ENCODE measurements at places on chromosomes 12 and 14.
A peak's percentile ranks its signal among the peaks of the same experiment; 100 is the strongest.

- DNase-seq, result no peak
Measured at GRCh38 chr12:18919871-18920511, 182.1 kb downstream of the CAPZA3 start.

- no peak for DNase-seq
Measured at GRCh38 chr12:8589679-8590078, 23.0 kb downstream of the AICDA start.

DNA sequence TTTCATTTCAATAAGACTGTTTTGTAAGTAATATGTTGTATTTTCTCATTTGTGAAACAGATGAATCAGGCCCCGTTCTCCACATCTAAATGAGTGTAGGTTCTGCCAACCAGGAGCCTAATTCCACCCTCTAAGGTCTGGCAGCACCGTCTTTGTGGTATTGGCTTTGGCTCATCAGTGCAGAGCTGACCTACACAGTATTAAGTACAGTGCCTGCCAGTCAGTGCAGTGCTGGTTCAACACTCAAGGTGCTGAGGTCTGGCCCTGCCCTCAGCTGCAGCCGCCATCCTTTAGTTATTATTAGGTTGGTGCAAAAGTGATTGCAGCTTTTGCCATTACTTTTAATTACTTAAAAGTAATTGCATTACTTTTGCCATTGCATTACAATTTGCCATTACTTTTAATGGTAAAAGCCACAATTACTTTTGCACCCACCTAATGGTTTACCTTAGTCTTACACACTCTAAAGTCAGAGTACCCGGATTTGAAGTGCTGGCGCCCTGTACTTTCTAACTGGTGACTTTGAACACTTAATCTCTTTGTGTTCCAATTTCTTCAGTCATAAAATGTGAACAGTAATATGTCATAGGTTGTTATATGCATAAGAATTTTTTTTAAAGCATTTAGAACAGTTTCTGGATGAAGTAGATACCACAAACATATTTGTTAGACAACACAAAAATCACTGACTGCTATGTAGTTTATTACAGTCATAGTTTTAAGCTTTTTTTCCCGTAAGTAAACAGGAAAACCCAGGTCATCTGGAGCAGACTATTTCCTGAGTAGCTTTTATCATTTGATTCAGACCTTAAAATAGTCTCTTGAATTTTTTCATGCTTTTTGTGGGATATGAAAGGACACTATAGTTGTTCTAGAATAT lies 99.5 kb downstream of the SYNE2 start:
- no peak for DNase-seq

DNA sequence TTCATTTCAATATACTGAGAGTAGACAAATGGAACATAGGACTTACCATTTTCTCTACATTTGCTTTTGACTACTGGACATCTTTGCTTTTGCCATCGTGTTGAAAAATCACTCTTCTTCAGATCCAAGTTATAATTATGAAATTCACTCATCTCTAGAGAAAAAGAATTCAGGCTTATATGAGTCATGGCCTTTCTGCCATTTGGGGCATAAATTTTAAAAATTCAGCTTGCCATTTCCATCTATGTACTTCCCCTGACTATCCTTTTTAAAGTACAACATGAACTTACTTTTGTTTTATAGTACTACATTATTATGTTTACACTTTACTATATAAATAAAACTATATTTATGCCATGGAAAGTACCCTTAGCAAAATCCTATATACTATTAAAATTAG lies 3.0 kb downstream of the KLRK1 start:
- no peak for DNase-seq

GRCh38 chr12:80419644-80420043 lies 24.4 kb upstream of the PTPRQ start:
- DNase-seq, result no peak

DNA sequence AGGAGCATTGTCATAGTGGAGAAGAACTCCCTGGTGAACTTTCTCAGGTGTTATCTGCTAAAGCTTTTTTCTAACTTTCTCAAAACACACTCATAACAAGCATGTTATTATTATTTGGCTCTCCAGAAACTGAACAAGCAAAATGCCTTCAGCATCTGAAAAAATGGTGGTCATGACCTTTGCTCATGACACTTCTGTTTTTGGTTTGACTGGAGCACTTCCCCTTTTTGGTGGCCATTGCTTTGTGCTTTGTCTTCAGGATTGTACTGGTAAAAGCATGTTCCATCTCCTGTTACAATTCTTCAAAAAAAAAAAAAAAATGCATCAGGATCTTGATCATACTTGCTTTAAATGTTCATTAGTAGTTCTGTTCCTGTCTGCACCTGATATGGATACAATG lies 1241.6 kb upstream of the USP15 start:
- DNase-seq, result no peak

DNA sequence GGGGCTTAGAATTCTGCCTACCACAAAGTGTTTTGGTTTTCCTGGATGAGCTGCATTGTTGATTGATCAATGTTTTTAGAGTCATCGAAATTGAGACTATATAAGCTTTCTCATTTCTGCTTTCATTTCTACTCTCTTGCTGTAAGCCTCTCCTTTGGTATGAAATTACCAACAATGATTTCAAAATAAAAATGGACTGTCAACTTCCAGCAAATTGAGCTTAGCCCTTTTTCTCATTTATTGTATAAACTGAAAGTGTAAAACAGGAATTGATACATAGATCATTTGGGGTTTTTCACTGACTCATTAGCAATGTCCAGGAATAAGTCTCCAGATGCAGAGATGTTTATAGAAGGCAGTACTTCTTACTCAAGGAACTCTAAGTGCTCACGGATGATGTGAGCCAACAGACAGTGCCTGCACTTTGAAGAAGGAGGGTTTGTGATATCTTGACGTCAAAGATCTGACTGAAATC lies 20.0 kb upstream of the PCNX1 start:
- no peak for DNase-seq

GRCh38 chr12:95622879-95623278 lies 71.6 kb upstream of the USP44 start:
- no peak for DNase-seq

DNA sequence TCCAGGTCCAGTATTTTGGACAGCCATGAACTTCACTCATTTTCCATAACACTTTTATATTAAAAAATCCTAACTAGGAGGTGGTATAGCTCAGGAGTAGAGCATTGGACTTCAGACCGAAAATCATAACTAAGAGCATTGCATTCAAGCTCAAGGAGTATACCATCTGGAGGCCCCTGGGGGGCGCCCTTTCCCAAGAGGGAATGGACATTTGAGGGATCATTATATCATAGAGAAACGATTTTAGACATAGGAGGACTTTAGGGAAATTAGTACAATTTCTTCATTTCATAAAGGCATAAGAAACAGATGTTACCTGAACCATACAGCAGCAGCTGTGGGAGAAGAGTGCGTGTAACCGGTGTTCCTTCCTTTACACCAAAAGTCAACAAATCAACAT lies 5.2 kb upstream of the ATG14 start:
- DNase-seq, result no peak

DNA sequence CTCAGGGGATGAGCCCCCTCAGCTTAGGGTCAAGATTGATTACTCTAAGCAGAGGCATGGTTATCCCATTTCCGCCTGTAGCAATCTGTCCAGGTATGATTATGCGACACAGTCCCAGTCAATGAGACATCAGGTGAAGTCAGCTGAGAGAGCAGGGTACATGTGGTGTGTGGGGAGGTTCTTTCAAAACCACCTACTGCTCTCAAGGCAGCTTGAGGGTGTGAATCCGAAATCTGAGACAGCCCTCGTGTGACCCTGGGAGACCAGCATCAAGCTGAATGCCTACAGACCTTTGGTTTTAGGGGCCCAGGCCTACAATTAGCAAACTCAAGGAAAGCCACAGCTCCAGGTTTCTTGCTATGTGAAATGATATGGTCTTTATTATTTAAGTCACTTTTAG lies 275.7 kb downstream of the ITPR2 start:
- DNase-seq, result no peak

GRCh38 chr12:58026426-58026825 lies 85.1 kb downstream of the ATP23 start:
- no peak for DNase-seq

DNA sequence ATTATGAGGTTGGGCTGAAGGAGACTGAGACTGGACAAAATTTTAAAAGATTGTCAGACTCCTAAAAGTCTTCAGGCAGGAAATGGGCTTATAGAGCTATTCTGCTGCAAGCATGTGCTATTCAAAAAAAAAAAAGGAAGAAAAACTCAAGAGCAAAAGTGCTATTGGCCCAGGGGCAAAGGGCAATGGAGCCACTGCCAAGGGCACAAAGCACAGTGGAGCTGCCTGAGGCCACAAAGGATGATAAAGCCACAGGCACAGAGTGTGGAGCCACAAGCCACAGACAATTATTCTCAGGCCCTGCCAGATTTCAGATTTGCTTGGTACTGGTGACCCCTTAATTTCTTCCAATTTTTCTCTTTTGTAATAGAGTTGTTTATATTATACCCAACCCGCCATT lies 29.6 kb upstream of the GRIN2B start:
- DNase-seq, result no peak

DNA sequence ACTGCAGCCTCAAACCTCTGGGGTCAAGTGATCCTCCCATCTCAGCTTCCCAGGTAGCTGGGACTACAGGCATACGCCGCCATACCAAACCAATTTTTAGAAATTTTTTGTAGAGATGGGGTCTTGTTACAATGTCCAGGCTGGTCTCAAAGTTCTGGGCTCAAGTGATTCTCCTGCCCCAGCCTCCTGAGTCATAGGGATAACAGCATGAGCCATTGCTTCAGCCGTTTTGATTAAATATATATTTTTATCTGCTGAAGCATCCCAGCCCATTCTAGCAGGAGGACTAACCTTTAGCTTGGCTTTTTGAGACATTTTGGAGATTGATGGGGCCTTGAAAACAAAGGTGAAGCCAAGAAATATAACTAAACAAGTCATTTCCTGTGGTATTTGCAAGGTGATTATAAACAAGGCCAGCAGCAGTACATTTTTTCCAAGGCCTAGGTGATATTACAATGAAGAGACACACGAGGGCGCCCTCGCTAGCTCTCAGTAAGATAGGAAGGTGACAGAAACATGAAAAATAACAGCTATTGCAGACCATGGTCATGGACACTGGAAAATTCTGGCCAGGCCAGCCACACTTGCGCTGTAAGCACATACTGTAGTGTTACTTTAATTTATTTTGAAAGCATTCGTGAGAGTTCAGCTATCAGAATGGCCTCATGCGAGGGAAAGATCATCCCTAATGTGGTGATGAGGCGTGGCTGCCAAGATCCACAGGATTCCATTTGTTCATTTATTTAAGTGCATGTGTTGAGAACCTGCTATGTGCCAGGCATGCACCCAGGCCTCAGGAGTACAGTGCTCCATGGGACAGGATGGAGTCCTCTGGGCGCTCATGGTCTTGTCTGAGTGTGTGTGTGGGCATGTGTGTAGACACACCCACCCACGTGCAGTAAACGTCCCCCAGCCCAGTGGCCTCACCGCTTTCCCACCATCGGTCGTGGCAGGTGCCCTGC lies 63.5 kb downstream of the DGLUCY start:
- DNase-seq, result peak; percentile 64

DNA sequence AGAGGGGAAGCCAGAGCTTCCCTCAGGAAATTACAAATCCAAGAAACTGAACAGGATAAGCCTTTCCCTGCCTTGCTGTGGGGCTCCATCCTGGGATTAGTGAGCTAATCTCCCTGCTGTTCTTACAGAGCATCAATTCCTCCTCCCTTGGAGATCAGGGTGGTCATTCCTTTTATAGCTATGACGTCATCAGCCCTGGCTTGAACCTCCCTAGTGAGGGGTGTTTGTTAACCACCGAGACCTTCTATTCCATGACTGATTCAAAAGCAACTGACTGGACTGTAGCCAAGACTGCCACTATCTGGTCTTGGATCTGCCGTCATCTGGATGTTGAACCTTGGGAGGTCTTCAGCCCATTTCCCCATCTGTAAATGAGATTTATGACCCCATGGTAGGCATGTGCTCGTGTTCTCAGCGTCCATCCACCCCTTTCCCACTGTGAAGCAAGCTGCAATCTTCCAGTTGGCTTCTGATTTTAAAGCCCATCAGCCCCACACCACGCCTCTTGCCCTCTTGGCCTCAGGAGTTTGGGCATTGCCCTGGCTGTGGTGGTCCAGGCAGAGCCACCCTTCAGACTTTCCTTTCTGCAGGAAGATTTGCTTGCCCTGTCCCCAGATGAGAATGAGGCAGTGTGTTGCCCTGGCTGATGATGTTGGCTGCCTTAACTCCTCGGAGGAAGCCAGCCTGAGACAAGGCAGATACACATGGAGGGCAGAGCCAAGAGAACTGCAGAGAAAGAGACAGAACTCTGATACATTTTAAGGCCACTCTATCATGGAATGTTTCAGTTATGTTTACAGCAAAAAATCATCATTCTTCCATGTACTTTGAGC lies 59.6 kb upstream of the ACTN1 start:
- DNase-seq, result no peak

- peak; percentile 89 for DNase-seq
Measured at GRCh38 chr14:104436741-104437701, 142.5 kb upstream of the C14orf180 start.

DNA sequence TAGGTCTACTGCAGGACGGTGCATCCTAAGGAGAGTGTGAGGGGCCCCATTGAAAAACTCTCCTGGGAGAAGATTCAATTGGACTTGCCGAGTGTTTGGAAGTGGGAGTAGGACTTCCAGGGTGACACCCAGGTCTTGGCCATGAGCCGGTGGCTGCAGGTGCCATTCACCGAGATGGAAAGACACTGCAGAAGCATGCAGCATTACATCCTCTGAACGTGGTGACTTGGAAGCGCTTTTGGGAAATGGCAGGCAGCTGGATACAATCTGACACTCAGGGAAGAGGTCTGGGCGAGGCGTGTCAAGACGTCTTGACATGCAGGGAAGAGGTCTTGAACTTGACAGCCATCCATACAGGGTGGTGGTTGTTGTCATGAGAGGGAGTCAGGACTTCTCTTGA lies 126.9 kb downstream of the PAPOLA start:
- DNase-seq, result no peak

DNA sequence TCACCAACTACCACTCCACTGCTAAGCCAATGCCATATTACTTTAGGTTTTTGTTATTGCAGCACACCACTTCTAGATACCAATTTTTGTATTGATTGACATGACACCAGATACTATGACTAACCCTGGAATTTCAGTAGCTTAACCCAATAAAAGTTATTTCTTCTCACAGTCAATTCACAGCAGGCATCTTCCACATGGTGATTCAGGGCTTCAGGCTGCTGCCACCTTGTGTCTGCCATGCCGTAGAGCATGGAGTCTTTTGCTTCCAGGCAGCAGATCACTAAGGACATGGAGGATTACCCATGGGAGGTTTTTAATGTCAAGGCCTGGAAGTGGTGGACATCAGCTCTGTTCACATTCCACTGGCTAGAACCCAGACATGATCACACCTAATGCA lies 56.4 kb upstream of the LTA4H start:
- no peak for DNase-seq

GRCh38 chr14:64569138-64569631 lies 19.4 kb downstream of the PPP1R36 start:
- no peak for DNase-seq

GRCh38 chr12:113465808-113466453 lies 5.7 kb downstream of the LHX5 start:
- DNase-seq, result no peak

- DNase-seq, result no peak
Measured at GRCh38 chr12:53564278-53564677, 57.0 kb upstream of the NPFF start.

DNA sequence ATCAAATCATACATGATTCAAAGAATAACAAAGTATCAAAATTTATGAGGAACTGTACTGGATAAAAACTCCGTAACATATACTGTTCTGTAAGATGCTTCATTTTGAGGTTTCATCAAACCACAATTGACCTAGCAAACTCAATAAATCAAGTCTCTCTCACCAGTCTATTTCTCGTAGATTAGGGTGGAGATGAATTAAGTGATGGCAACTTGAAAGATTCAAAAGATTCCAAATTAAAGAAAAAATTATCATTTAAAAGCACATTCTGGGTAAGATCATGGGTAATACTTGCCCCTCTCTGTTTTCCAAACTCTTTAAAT lies 74.4 kb downstream of the PAPLN start:
- DNase-seq, result no peak

Measured in NCI-H1105 (cell line).